ENCODE measurements at places on chromosomes 2 and 18. TPM values are rescaled to one million over a fixed set of nuclear protein-coding genes. Genes with fewer than 3 reads are reported as not detected.

GRCh38 chr2:69693775-69694450 lies 48.0 kb upstream of the ANXA4 start:
- DNase-seq = no peak

DNA sequence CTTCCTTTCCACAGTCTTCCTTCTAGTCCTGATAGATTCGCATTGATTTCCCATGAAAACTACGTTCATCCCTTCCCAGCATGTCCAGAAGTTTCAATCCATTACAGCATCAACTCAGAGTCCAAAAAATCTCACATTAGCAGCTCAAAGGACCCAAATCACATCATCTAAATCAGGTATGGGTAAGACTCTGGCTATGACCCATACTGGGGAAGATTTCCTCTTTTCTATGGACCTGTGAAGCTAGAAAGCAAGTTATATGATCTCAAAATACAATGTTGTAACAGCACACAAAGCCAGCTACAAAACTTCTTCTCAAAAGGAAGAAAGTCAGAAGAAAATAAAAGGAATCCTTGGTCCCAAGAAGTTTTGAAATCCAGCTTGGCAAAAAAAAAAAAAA lies 5.7 kb upstream of the DCC start:
- DNase-seq = no peak

GRCh38 chr2:210727549-210727948 lies 171.2 kb downstream of the CPS1 start:
- no peak for DNase-seq

DNA sequence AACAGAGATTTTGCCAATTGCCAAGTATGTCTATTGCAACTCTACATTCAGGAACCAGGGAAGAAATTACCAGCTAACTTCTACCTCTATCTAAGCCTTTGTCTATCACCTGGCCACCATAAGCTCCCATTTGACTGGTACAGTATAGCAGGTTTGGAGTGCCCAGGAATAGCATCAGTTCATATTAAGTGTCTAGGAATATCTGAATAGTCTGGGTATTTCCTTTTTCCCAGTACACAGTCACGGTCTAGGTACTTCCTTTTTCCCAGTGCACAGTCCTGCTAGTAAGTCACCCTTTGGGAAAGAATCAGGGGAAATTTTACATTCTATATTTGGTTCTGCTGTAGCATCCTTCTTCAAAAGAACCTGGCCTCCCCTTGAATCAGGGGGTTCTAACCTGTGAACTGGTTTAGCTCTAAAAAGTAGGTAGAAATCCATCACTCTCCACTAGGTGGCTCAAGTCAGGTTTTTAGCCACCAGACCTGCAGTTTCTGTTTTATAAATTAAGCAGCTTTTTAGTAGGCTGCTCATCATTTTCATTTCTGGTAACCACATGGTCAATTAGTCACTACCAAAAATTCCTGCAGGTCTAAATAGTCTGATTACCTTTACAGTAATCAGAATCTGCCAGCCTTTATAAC lies 49.3 kb upstream of the DNAJC10 start:
- peak; percentile 9 for DNase-seq

- no peak for DNase-seq
Observed at GRCh38 chr2:46531863-46532262, 52.5 kb downstream of the TMEM247 start.

- DNase-seq = no peak
Observed at GRCh38 chr2:132757002-132757589, 87.1 kb upstream of the LYPD1 start.

GRCh38 chr18:52531836-52532235 lies 191.8 kb downstream of the DCC start:
- DNase-seq = no peak

DNA sequence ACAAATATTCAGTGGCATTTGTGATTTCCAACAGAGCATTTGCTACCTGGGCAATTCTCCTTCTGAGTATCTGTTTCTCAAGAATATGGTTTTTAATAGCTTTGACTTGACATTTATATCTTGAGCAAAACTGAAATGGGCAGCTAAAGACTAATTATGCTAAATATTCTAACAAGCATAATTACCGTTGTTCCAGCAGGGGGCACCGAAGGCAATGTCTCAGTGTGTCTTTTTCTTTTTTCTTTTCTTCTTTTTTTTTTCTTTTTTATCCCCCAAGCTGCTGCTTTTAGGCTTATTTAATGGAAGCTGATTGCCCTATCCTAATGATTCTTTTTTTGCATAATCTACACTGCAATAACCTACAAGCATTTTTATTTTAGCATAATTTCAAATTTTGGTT lies 138.9 kb upstream of the NABP1 start:
- peak; percentile 43 for DNase-seq

GRCh38 chr2:176126929-176127773 lies 2.4 kb upstream of the HOXD8 start:
- DNase-seq = peak; percentile 85

DNA sequence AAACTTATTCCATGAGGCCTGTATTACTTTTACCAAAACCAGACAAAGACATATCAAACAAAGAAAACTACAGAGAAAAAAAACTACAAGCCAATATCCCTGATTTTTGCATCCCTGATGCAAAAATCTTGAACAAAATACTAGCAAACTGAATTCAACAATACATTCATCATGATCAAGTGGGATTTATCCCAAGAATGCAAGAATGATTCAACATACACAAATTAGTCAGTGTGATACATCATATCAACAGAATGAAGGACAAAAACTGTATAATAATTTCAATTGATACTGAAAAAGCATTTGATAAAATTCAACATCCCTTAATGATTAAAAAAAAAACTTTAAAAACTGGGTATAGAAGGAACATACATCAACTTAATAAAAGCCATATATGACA lies 106.8 kb downstream of the SLC39A10 start:
- no peak for DNase-seq

- no peak for DNase-seq
Observed at GRCh38 chr18:68520406-68521075, 194.4 kb downstream of the TMX3 start.

DNA sequence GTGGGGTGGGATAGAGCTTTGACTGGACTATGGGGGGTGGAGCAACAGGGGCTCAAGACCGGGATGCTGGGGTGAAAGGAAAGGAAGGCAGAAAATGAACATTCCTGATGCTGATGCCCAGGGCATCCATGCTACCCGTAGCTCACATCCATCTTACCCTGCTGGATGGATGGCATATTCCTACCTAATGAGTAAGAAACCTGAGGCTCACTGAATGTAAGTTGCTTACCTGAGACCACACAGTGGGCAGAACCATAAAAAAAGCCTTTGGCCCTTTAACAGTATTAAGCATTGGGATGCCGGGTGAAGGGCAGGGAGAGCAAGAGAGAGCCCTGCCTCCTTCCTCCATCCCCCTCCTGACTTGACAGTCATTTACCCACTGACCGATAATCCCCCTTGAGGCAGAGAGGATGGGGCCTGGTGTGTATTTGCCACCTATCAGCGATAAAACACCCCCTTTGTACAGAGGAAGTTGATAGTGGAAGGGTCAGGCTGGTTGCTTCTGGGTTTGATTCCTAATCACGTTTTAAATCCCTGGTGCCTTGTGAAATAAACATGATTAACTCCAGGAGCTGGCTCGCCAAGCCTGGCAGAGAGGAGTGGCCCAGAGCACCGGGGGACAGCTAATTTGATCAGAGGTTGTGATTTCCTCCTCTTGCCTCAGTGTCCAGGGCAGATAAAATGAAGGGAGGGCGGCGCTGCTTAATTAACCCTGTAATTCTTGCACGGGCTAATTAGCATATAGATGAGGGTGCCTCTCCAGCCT lies 105.9 kb upstream of the HS6ST1 start:
- peak; percentile 72 for DNase-seq

DNA sequence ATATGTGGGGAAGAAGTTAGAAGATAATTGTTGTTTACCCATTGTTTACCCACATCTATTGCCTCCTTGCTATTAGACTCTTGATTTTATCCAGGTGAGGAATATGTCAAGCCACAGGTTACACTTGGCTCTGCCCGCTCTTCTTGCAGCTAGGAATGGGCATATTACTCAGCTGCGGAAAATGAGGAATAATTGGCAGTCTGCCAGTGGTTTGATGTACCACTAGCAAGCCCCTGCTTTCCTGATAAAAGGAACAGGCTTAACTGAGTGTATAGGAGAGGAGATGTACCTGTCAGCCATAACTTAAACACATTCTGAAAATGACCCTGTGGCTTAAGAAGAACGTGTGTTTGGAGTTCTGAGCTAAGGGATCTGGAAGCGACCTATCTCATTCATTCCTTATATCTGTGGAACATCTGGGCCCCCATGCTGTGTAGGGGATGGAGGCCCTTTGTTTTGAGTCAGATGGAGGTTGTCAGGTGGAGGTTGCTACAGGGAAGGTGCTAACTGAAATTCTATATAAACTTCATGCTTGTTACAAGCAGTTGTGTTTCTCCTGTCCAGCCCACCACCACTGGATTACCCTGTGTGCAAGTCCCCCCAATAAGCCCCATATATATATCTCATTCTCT lies 4.6 kb upstream of the FMNL2 start:
- no peak for DNase-seq

DNA sequence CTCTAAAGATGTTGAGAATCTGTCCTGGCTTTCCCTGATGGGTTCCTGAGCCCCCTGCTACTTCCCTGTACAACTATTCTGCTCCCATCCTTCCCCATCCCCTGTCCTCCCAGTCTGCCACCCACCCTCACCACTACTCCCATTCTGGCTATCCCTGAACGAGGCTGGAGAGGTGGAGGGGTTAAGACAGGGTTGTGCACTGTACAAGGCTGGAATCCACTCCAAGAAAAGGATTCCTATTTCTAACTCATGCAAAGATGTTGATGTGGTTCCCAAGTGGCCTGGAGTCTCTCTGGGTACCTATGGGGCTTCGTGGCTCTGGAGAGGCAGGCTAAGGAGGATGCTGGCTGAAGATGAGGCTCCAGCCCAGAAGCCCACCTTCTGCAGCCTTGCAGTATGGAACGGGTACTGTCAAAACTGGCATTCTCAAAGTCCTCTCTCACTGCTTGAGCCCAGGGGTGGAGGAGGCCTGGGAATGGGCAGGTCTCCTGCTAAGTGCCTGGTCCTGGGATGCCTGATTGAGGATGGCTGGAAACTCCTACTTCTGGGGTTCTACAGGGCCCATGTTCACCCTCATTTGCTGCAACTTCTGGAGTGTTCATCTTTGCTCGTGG lies 1.3 kb upstream of the FEV start:
- no peak for DNase-seq

DNA sequence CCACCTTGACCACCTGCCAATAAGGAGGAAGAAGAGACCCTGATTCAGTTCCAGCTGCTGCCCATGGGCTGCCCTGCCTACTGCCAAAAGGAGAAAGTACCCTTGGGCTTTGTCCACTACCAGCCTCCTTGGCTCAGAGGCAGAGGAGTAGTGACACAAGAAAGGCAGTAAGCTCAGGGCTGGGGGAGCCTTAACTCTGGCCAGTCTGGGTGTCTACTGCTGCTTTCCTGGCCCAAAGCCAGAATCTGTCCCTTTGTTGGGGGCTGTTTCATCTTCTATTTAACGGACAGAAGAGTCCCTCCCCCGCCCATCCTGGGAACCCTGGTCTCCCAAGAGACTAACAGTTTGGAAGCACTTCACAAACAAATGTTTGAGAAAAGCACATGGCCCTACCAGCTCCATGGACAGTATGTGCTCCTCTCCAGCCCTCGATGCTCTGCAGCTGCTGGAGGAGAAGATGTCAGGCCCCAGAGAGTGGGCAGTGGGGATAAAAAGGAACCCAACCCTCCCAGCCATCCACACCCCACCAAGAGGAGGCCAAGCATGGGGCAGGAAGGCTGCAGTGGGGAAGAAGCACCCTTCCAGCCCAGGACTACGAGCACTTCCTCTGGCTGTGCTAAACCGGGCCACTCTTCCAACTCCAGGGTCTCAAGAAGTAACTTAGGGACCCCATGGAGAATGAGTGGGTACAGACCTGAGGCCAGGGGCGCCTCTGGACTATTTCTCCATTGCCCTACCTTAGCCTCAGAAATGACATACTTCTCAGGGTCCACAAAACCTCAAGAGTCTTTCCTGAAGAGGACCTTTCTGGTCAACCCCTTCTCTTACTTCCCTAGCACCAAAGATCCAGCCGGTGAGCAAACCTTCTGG lies 1.2 kb downstream of the ATG9A start:
- DNase-seq = no peak

- DNase-seq = peak; percentile 90
Observed at GRCh38 chr2:218003981-218004419, 1.2 kb upstream of the TNS1 start.

DNA sequence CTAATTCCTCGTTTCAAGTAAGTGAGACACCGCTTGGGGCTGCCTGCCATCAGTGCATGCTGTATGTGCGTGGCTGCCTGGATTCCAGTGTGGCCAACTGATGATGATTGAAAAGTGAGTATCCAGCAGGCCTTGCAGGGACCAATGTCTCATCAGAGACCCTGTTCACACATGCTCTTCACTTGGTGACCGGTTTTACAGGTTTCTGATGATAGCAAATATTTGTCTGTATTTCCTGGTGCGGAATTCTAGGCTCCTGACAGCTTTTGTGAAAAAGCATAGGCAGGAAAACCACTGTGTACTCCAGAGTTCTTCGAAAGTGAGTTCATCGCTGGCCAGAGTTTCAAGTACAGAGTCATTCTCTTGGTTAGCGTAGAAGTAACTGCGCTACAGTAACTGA lies 13.8 kb upstream of the YWHAQ start:
- peak; percentile 38 for DNase-seq

GRCh38 chr18:24126155-24126961 lies 12.5 kb upstream of the CABYR start:
- DNase-seq = peak; percentile 39

DNA sequence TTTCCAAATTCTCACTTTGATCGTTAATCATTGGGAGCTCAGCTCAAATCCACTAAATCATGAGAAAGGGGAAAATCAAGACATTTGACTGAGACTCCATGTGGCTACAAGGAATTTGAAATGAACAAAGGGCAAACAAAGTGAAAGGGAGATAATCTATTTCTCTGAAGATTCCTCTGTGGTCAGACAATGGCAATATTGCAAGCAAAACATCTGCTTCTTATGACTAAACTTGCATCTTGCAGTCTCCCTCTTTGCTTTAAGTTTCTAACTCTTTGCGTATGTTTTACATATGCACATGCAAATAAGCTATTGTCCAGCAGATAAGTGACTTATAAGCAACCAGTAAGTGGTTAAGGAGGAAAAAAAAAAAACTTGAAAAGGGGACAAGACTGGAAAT lies 299.1 kb upstream of the NXPH2 start:
- no peak for DNase-seq

QPCT gene
- 9.1 TPM for total RNA-seq

CNTNAP5 gene
- 0.03 TPM for total RNA-seq

NETO1 gene
- total RNA-seq = not detected

LINC00305 gene
- not detected for total RNA-seq

PIEZO2 gene
- total RNA-seq = 233 TPM

GDF7 gene
- total RNA-seq = 0.54 TPM

NAT8 gene
- total RNA-seq = not detected

KCNS3 gene
- total RNA-seq = 45.9 TPM

PROM2 gene
- 11.5 TPM for total RNA-seq

CHST10 gene
- total RNA-seq = 10.5 TPM

PID1 gene
- total RNA-seq = 41.3 TPM

MPHOSPH10 gene
- 24.7 TPM for total RNA-seq

TMEM185B gene
- 27.1 TPM for total RNA-seq

ZAP70 gene
- 5.6 TPM for total RNA-seq

GREB1 gene
- total RNA-seq = 2.9 TPM
